ENCODE measurements at places on chromosomes 13 and 19. TPM values are rescaled to one million over a fixed set of nuclear protein-coding genes. Genes with fewer than 3 reads are reported as not detected.

GTPBP3 gene
- total RNA-seq: 31.9 TPM

S1PR2 gene
- 9.0 TPM for total RNA-seq

DNA sequence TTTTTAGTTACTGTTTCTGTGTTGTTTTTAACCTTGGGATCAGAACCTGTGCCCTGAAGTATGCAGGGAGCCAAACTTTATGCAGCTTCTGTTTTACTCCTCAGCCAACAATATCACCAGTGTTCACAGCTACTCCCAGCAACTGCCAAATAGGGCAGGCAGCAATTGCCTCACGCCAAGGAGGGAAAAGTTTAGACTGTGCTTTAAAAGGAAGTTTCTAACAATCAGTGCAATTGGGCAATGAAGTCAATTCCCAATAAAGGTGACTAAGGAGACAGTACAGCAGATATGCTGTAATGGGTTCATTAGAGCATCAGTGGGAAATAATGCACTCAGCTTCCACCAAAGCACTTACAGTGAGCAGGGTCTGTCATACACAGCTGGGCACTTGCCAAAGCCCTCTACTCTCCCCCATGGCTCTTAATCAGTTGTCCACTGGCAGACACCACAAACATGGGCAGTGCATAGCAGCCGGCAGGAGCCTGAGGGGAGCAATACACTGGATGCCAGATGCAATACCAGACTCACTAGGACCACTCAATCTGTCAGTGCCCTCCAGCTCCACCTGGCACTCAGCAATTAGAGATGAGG, 19.3 kb downstream of the ENOX1 start:
- no peak for DNase-seq

PALM gene
- 0.19 TPM for total RNA-seq

- DNase-seq: no peak
Observed at GRCh38 chr19:40417643-40417981, 4.4 kb upstream of the PRX start.

Measured in T-cell (primary cell).